ENCODE measurements at places on chromosomes 4 and X. TPM values are rescaled to one million over a fixed set of nuclear protein-coding genes. Genes with fewer than 3 reads are reported as not detected.
A peak's percentile ranks its signal among the peaks of the same experiment; 100 is the strongest.

DNA sequence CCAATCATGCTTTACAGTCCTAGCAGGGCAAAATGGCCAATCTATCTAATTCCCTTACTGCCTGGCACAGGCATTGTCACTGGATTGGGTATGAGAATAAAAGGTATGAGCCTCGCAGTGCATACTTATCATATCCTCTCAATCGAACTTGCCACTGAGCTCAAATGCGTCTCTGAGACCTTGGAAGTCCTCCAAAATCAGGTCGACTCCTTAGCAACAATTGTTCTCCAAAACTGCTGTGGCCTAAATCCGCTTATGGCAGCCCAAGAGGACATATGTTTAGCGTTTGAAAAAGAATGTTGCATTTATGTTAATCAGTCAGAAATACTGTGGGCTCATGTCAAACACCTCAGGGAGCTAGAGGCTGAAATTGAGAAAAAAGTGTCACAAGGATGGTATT is 69.7 kb downstream of the SPIN4 start:
- DNase-seq, result no peak

DNA sequence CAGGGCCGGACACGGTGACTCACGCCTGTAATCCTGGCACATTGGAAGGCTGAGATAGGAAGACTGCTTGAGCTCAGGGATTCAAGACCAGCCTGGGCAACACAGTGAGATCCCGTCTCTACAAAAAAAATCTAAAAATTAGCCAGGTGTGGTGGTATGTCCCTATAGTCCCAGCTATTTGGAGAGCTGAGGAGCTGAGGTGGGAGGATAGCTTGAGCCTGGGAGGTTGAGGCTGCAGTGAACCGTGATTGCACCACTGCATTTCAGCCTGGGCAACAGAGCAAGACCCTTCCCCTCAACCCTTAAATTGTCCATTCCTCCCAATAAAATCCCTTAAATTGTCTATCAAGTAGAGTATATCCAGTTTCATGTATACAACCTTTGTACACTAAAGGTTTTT is 17.0 kb downstream of the OTUD6A start:
- DNase-seq, result no peak

- no peak for DNase-seq
Measured at GRCh38 chrX:1137531-1137930, 74.9 kb downstream of the CRLF2 start.

RTL9 gene
- total RNA-seq, result not detected

FGB gene
- not detected for total RNA-seq

TRIML2 gene
- not detected for total RNA-seq

DNA sequence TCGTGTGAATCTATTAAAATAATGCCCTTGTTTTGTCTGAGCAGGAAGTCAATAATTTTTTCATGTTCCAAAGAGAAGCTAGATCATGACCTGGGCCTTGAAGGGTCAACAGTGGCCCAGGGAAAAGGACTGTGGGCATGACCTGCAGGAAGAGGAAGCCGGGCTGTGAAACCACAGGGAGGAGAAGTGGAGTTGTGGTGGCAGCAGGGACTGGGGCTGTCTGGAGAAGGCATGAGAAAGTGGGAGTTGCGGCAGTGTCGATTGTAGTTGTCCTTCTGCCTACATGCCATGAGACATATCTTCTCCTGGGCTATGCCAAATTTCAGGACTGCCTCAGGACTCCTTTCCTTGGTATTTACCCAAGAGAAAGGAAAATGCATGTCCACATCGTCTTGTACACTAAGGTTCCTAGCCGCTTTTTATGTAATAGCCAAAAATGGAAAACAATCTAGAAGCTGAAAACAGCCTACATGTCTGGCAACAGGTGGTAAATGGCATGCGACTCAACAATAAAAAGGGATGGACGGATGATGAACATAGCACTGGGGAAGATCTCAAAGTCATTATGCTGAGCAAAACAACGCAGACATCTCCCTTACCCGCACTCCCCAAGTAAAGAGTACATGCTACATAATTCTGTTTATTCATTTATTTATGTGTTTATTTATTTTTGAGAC is 13.6 kb upstream of the PTTG2 start:
- no peak for DNase-seq

DNA sequence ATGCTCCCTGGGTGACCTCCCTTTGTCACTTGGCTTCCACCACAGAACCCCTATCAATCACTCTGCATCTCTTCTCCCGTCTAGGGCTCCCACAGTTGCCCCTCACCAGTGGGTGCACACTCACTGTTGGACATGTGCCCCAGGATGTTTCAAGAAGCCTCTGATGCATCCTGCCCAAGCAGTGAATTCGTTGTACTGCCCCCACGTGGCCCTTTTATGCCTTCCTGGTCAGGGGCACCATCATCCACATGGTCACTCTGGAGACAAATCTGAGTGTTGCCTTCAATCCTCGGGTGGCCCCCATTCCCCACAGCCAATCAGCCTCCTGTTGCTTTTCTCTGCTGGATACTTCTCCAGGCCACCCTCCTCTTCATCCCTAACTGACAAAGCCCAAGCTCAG is 12.2 kb downstream of the ITIH6 start:
- no peak for DNase-seq

GRCh38 chr4:3484057-3484973 is 21.2 kb downstream of the DOK7 start:
- DNase-seq, result peak; percentile 94

GRCh38 chr4:92090887-92091286 is 212.9 kb upstream of the GRID2 start:
- no peak for DNase-seq

DNA sequence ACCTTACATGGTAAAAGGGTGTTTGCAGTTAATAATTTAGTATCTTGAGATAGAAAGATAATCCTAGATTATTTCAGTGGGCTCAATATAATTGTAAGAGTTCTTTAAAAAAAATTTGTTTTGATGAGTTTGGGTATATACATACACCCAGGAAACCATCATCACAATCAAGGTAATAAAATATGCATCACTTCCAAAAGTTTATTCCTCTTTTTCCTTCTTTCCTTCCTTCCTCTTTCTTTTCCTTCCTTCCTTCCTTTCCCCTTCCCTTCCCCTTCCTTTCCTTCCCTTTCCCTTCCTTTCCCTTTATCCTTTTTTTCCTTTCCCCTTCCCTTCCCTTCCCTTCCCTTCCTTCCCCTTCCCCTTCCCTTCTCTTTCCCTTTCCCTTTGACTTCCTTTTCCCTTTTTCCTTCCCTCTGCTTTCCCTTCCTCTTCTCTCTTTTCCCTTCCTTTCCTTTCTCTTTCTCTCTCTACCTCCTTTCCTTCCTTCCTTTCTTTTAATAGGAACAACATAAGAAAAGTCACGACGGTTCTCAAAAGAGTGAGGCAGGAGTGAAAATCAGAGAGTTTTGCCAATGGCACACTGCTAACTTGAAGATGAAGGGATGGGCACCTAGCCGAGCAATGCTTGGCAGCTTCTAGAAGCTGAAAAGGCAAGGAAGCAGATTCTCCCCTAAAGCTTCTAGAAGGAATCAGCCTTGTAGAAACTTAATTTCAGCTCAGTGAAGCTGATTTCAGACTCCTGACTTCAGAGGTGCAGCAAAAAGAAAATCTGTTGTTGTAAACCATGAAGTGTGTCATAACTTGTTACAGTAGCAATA is 2050.2 kb upstream of the AGA start:
- DNase-seq, result no peak

- DNase-seq, result no peak
Measured at GRCh38 chr4:18209448-18209847, 187.9 kb upstream of the LCORL start.

GRCh38 chr4:153126137-153126536 is 78.1 kb upstream of the TRIM2 start:
- no peak for DNase-seq

LIAS gene
- 24.7 TPM for total RNA-seq

TEX13B gene
- total RNA-seq, result not detected

DNA sequence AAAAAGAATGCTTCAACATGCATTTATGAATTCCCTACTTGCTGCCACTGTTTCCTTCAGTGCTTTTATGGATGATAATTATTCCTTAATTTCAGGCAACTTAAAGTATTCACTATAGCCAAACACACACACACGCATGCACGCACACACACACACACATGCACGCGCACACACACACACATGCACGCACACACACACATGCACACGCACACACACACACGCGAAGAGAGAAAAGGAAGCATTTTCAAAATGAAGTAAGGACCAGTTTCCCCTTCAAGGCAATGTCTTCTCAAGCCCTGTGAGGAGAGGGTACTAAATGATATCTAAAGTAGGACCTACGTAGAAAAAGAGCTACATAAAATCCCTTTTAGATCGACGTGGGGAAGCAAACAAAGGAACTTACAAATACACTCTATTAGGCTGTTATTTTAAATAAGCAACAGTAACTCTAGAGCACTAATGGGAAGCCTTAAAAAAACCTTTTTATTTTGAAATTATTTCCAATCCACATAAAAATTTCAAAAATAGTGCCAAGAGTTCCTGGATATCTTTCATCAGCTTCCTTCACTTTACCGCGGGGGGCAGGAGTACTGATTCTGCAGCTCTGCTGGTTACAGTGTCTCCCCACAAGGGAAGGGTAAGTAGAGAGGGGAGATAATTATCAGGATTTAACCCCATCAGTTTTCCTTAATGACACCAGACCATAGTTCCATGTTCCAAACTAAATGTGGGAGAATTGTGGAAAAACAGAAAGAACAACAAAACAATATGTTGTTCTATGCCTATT is 13.7 kb downstream of the IRF2 start:
- DNase-seq, result peak; percentile 49

DNA sequence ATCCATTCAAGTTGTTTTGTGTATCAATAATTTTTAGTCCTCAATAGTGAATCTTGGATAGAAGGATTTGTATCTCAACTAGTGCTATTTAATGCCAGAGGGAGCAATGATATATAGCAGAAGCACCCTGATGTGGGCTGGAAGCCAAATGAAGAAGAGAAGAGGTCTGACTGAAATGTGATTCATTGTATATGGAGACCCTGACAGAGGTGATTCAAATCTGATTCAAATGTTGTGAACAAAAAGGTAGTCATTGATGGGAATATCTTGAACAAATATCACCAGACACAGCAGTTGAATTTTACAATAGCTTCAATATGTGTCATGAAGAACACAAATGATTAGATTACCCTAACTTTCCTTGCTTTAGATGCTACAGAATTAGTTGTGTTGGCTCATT is 27.5 kb upstream of the SULT1B1 start:
- DNase-seq, result no peak

PSAPL1 gene
- not detected for total RNA-seq

DNA sequence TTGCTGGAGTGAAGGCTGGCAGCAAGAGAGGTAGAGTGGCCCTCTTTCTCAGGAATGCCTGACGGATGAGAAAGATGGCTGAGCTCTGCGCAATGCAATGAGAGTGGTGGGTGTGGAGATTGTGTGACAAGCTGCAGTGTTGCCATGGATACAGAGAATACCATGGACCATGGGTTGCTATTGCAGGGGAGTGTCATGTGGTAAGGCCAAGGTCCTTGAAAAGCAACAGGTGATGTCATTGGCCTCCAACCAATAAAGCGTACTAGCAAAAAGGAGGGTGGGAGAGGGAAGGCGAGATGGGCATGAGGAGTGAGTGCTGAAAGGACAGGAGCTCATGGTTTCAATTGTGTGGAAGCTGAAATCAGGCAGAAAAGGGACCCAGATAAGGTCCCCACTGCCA is 1.8 kb downstream of the PNMA5 start:
- no peak for DNase-seq

GRPR gene
- total RNA-seq, result 0.42 TPM

DUSP9 gene
- not detected for total RNA-seq

GRCh38 chr4:113474017-113474416 is 287.5 kb downstream of the CAMK2D start:
- no peak for DNase-seq

PDCL2 gene
- total RNA-seq, result not detected

DNA sequence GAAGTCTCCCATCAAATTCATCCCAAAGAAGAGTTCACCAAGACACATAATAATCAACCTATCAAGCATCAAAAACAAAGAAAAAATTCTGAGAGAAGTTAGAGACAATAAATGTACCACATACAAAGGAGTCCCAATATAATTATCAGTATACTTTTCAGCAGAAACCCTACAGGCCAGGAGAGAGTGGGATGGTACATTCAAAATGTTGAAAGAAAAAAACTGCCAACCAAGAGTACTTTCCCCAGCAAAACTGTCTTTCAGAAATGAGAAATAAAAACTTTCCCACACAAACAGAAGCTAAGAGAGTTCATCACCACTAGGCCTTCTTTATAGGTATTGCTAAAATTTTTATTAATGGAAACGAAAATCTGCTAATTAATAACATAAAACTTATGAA is 164.4 kb upstream of the LNX1 start:
- DNase-seq, result no peak

- DNase-seq, result peak; percentile 77
Measured at GRCh38 chrX:104136241-104137019, 20.4 kb downstream of the SLC25A53 start.

FAM149A gene
- total RNA-seq, result not detected

FRMPD3 gene
- total RNA-seq, result 1.1 TPM

NXF3 gene
- total RNA-seq, result not detected

NR0B1 gene
- total RNA-seq, result not detected

DNA sequence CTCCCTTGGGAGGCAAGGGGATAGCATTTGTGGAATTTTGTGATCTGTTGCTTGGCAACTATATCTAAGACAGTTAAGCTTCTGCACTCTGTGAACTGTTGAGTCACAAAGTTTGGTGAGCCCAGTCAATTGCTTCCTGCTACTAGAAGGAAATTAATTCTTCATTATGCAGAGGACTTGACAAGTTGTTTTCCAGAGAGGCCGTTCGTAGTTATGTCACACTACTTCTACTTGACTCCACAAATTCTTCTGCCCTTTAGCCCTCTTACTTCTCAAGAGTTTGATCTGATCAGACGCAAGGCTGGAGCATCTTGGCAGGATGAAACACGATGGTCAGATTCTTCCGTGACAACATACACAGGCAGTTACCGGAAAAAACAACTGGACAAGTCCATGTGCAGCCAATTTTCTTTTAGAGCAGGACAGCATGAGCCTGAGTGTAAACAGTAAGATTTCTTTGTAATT is at the start of gene C4orf51:
Gene C4orf51 (plus strand): TSS at position 156 of the 465 bp plus-strand sequence. CDS start 58 bp downstream, at position 214.
- DNase-seq, result no peak

DNA sequence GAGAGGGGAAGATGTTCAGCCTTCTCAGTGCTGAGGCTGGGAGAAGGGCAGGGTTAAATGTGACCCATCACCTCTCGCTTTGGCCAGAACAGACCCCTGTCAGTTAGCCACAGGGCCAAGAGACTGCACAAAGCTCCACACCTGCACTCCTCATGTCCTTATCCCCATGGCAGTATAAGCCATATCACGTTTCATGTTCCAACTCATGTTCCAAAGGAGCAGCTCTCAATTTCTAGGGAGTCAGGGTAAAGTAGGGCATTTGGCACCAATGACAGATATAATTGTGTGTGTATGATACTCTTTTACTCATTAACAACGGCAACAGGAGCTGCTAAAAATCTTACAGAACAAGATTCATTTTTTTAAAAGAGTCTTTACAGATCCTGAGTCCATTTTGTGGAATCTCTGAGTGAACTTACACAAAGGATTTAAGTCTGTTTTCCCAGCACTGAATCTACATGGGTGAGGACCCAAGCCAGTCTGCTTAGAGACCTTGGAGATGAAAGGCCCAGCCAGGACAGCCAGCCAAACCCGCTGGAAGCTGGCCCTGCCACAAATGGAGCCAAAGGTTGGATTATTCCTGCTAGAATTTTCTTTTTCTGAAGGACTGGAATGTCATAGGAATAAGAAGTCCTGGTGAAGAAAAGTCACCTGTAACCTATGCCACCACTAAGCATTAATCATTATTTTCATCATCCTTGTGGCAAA is 129.1 kb upstream of the SMAD1 start:
- no peak for DNase-seq

Data from B cell (primary cell).